Activated CD8-positive, alpha-beta memory T cell treated with anti-CD3 and anti-CD28 coated beads for 1 hour (primary cell): ENCODE measurements at places on chromosomes 4 and X.

DNA sequence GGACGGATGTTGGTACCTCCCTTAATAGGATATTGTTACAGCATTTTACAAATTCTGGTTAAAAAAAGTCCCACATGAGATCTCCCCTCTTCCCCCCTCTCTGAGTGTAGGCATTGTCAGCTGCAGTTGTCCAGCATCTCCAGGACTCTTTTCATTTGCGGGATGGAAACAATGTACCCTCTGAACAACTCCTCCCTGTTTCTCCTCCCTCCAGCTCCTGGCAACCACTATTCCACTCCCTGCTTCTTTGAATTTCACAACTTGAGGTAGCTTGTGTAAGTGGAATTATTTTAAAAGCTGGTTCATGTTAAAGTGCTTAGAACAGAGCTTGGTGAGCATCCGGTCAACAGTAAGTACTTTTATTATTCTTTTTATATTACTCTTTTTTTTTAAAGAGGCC lies 69.8 kb downstream of the TBL1X start:
- DNase-seq: no peak

DNA sequence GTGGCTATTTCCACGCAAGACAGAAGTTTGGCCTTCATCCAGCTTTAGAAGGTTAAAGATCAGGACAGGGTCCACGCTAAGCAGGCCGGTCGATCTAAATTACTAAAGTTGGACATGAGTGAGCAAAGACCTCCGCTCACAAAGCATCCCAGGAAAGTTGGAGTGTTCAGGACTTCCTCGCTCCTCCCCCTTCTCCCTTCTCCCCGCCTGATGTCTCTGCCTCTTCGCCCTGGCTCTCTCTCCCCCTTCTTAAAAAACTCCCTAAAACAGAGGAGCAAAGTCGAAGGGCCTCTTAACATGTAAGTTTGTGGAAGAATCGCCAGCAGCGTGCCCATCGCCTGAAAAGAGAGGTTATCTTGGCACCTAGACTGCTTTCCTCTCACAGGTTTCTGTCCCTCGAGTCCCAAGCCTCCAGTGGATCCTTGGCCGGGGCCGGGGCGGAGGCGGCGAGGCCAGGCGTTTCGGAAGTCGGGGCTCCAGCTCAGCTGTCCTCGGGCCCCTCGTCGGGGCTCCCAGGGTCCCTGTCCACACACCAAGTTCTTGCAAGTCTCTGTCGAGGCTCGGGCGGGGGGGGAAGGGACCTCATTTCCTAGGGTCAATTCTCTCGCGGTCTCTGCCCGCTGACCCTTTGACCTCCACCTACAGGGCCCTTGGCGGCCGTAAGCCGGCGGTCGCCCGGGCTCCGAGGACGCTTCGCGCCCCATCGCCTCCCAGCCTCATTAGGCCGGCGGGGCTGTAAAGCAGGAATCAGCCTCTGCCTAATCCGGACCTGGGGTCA lies 7.6 kb downstream of the ZIC3 start:
- DNase-seq: no peak

GRCh38 chr4:41432881-41433280 lies 105.1 kb upstream of the LIMCH1 start:
- DNase-seq: no peak

- no peak for DNase-seq
These were observed 77.9 kb downstream of the LUZP4 start for GRCh38 chrX:115367455-115367854.

DNA sequence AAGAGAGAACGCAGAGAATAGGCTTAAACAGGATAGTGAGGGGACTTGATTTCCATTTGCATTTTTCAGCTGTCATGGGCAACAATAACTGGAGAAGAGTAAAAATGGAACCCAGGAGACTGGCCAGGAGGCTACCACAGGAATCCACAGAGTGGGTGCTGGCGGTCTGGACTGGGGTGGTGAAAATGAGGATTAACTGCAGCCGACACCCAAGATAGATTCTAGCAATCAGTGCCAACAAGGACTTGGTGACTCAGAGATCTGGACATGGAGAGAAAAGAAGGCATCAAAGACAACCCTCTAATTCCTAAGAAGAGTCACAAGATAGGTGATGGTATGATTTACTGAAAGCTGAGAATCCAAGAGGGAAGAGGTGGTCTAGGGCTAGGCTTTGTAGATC lies 102.8 kb downstream of the ATP8A1 start:
- no peak for DNase-seq

GRCh38 chrX:13076176-13076961 lies 31.9 kb upstream of the FAM9C start:
- DNase-seq: no peak

DNA sequence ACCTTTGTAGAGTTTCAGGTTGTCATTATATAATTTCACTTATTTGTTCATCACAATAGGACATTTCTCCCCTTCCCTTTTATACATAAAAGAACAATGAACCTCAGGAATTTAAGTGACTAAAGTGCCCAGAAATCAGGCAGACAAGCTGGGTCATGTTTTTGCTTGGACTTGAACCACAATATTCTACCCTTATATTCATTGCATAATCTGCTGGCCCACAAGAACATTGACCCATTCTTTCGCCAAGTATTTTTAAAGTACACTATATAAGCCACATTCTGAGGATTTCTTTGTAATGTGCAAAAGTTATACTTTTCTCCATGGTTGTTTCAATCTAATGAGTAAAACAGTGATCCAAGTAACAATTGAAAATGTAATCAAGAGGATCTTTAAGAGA lies 637.5 kb upstream of the SLIT2 start:
- no peak for DNase-seq

DNA sequence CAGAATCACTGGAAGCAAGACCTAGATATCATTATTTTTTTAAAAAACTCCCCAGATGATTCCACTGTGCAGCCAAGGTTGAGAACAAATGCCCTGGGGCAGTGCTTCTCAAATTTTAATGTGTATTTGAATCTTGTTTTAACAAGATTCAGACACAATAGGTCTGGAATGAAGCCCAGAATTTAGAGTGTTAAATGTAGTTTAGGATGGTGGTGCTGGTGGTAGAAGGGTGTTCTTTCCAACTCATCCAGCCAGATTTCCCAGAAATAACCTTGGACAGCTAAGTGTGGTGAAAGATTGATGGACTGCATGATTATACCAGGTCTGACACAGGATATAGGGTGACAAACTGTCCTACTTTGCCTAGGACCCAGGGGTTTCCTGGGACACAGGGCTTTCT lies 120.1 kb upstream of the MED14 start:
- DNase-seq: no peak

- DNase-seq: no peak
These were observed 55.2 kb downstream of the AREG start for GRCh38 chr4:74499986-74500781.

- DNase-seq: no peak
These were observed 16.6 kb upstream of the PITX2 start for GRCh38 chr4:110639207-110640090.

DNA sequence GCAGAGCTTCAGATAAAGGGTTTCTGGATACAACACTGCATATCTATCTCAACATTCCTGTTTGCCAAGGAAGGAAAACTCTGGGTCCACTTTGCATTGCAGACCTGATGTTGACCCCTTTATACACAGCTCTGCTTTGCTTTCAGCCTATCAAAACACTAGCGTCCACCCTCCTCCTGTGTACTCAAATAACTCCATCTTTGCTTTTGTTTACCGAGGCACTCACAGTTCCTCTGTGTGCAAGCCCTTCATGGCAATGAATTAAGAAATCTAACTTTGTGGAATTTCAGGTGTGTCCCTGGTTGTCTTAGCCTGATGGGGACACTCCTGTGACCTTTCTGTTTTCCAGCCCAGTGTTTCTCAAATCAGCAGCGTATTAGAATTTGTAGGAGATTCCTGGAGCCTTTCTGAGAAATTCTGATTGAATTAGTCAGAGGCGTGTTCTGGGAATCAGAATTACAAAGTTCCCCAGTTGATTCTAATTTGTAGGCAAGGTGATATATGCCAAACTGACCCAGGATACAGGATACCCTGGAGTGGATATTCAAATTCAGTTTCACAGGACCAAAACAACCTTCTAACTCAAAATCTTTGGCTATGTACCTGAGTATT lies 68.6 kb downstream of the DTHD1 start:
- DNase-seq: no peak

- DNase-seq: no peak
These were observed 90.3 kb downstream of the ATP11C start for GRCh38 chrX:139842326-139843185.

GRCh38 chrX:49108641-49109040 lies 14.9 kb downstream of the GPKOW start:
- no peak for DNase-seq

- no peak for DNase-seq
These were observed 10.0 kb downstream of the PARM1 start for GRCh38 chr4:74942918-74943253.

GRCh38 chr4:17092736-17093437 lies 194.4 kb upstream of the LDB2 start:
- DNase-seq: no peak

GRCh38 chrX:95836517-95836916 lies 848.1 kb upstream of the DIAPH2 start:
- DNase-seq: no peak

DNA sequence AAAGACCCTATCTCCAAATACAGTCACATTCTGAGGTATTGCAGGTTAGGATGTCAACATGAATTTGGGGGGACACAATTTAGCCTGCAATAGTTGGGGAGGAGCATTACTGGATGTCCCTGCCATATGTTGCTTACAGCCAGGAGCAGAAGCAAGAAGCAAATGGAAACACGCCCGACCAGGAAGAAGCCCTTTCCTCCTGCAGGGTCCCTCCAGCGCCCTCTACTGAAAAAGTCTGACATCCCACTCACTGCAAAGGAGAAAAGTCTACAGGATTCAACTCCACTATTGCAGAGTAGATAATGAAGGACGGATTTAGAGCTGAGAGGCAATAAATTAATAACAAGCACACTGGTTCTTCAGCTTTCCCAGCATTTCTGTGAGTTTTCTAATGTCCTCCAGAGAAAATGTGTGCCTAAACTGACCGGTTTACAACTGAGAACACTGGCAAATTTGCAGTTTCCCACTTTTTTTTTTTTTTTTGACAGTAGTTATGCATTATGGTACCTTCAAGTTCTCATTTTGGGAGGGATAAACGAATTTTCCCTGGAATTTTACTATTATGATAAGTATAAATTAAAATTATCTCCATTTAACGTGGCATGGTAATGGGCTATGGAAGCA lies 31.7 kb downstream of the COQ2 start:
- peak; percentile 34 for DNase-seq

DNA sequence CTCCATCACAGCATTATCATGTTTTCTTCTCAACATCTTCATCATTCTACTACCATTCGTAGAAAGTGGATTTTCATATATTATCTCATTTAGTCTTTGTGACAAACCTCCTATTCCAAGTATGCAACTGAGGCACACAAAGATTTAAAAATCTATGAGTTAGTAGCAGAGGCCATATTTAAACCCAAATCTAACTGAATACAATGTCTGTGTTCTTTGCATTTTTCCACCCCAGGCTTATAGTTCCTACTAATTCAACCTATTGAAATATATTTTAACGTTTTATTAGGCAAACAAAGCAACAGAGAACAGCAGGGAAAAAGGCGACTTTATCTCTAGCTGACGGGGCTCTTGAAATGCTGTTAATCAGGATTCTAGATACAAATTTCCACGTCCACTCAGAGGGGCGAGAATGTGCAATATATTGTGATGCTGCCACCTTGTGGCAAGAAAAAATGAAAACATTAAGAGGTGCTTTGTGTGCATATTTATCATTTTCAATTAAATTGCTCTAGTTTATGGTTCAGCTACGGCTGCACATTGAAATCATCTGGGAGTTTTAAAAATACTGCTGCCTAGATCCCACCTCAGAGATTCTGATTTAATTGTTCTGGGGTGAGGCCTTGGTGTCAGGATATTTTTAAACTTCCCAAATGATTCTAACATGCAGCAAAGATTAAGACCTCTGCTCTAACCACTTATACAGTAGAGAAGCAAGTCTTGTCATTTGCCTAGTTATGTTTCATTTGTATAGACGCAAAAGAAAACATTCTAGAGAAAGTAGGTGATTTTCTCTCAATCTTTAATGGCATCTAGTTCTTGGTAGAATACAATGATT lies 315.9 kb downstream of the MAPK10 start:
- no peak for DNase-seq

DNA sequence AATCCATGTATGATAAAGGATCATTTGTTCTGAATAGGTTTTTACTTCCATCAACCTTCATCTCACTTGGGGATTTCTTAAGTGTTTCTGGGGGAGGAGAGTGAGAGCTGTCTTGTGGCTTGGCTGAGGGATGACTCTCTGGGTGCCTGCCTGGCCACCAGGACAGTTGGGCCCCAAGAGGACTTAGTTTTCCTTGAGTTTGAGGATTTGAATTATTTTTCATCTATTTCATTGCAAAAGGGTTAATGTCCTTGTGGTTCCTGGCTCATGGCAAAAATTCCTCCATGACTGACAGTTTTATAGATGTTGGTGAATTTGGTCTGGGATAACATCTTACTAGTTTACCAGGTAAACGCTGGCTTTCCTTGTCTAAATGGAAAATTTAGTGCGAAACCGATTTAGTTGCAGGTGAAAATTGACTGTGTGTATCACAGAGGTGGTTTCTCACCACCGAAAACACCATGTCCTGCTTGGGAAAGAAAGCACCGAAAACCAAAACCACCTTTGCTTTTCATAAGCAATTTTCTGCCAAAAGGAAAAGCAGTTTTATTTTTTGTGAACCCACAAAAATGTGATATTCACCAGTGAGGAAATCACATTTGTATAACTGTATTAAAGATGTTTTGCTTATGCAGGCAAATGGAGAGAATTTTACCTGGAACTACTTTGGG lies 331.3 kb upstream of the SFRP2 start:
- DNase-seq: no peak

- no peak for DNase-seq
These were observed 18.2 kb upstream of the TXK start for GRCh38 chr4:48152259-48152658.

DNA sequence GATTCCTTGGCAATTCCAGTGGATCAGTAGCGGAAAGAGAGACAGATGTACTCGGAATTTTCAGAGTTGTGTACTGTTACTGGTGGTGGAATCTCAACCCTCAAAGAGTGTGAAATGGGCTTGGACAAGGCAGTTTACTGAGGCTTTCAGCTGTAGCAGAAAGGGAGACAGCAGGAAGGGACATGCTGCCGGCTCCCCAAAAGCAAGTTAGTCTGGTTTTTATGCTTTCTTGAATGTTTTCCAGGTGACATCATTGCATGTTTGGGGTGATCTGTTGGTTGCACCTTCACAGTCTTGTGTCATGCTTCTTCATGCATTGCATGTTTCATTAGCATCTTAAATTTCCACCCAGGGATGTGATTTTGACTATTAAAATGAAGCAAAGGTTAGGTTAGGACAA lies 1282.2 kb downstream of the ADGRL3 start:
- DNase-seq: no peak

GRCh38 chr4:23373261-23373660 lies 516.6 kb downstream of the PPARGC1A start:
- no peak for DNase-seq

- DNase-seq: peak; percentile 9
These were observed 78.0 kb upstream of the DRD5 start for GRCh38 chr4:9703391-9703790.
